Fibroblast of upper back skin (primary cell): ENCODE measurements at places on chromosomes 4 and X.

- DNase-seq = peak; percentile 59
Measured at GRCh38 chr4:145939856-145940255, 1.2 kb upstream of the ZNF827 start.

DNA sequence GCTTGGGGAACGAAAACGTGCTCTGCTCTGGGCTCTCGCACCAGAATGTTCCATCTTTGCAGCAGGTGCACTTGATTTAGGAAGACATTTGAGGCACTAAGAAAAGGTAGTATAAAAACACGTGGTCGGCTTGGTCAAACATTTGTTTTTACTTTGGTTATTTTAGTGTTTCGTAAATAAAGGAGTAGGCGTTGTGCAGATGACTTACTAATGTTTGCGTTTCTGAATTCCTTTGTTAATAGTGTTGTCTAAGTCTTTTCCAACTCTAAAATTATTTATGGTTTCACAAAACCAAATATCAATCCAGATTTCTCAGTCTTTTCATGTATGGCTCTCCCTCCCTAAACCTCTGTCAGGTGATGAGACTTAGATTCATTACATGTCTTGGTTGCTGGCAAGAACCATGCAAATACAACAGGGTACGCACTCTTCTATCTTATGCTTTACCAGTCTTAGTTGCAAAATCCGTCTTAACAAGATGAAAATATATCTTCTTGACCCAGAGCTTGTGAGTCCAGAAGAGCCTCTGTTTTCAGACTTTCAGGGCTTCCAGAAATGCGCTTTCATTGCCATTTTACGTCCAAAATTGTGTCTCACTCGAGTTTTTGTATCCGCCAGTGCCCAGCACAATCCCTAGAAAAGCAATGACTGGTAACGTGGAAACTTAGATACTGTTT is 686 bp downstream of the MTHFD2L start:
- DNase-seq = no peak

GRCh38 chr4:139419388-139419914 is 34.5 kb upstream of the RAB33B start:
- DNase-seq = peak; percentile 88

DNA sequence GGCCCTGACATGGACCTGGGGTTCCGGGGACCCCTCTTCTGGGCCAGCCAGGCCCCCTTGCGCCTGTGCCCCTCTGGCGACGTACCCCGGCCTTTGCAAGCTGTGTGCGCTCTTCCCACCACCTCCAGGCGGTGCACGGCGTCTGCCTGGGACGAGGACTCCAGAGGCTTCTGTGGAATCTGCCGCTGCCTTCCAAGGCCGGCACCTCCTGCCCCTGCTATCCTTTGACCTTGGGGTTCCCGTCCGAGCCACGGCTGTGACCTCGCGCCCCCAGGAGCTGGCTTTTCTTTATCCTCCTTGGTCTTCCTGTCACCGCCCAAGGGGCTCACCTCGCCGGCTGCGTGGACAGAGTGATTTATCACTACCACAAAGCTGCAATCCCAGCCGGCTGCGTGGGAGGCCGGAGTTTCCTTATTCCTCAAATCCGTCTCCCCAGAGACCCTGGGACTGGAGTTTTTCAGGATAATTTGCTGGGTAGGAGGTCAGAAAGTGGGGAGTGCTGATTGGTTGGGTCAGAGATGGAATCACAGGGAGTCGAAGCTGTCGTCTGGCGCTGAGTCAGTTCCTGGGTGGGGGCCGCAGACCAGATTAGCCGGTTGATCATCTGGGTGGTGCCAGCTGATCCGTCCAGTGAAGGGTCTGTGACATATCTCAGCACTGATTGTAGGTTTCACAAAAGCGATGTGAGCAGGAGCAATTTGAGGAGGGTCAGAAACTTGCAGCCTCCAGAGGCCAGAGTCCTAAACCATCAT is 19.8 kb upstream of the PLCXD1 start:
- peak; percentile 56 for DNase-seq

GRCh38 chr4:184250795-184251669 is 33.4 kb upstream of the ENPP6 start:
- peak; percentile 51 for DNase-seq

GRCh38 chr4:184957446-184958115 is 60.7 kb upstream of the HELT start:
- DNase-seq = no peak

DNA sequence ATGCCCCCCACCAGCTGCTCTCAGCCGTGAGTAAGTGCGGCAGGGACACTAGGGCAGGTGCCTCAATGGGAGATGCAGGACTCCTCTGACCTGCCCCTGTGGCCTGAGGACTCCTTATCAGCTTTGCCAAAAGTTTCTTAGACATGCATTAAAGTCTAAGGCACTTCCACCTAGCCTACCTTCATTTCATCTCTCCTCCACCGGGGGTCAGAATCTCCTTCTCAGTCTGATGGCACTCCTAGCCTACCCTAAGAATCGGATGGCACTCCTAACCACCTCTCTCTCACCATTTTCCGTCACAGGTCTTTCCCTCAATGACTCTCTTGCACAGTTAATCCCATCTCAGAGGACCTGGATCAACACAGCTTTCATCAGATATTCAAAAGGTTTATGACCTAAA is 85.9 kb downstream of the OTC start:
- no peak for DNase-seq

DNA sequence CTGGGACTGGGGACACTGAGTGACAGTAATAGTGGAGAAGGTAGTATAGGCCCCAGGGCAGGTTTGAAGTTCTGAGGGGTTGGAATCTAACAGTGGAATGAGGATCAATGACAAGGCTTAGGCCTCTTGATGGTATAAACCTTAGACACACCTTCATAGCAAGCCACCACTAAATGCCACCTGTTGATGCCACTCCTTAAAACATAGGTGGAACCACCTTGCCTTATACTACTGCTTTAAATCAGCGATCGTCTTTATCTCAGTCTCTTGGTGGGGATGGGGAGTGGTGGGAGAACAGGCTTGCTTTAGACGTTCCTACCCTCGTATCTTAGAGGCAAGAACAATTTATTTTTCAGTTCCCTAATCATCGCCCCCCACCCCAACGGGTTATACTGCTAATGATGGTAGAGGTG is 1.2 kb downstream of the RAB33B start:
- no peak for DNase-seq

DNA sequence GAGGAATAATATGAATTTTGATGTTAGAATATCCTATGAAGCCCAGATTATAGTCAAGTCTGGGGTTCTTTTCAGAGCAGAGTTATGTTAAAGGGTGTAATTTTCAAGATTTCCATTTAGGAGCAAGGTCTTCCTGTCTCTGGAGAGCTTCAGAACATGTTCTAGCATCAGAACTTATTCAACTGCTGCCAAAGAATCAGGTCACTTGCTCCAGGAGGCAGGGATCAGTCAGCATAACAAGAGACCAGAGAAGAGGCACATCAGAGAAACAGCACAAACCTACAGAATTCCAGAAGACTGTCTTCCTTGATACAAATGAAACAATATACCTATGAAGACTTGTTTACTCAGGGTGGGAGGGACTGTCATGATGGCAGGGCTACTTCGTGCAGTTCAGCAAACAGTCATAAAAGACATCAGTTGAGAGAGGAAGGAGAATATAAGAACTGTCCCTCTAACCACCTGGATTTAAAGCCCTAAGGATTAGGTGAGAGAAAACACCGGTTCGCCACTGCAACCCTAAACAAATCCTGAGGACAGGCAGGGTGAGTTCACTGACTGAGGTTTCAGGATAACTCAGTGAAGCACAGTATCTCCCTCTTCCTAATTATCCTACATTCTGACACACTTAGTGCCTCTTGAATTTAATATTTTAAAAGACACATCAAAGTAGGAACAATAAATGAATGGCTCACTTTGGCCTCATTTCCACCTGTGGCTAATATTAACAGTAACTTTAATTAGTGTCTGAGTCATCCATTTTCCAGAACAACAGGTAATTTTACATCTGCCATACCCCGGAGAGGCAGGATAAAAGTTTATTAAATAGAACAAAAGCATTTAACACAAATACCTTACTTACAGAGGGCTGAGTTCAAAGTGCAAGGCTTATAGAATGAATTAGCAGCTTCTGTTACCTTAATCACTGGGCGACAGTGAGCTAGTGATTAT is 93.0 kb downstream of the HDAC8 start:
- no peak for DNase-seq

GRCh38 chrX:129522184-129523078 is 859 bp downstream of the SMARCA1 start:
- peak; percentile 67 for DNase-seq

DNA sequence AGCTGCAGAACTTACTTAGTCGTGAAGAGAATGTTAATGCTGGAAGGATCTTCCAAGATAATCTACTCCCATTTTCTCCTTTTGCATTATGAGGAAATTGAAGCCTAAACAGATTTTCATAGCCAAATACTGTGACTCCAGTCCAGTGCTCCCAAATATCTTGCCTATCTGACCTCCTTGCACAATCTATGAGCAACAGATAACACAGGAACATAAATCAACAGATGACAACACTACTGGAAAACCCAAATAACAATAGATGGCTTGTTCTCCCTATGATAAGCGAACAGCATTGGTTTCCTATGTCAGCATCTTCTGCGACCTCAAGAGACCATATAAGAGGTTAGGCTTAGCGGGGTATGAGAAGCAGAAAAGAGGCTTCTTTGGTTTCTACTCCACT is 88.0 kb downstream of the CORIN start:
- DNase-seq = no peak

DNA sequence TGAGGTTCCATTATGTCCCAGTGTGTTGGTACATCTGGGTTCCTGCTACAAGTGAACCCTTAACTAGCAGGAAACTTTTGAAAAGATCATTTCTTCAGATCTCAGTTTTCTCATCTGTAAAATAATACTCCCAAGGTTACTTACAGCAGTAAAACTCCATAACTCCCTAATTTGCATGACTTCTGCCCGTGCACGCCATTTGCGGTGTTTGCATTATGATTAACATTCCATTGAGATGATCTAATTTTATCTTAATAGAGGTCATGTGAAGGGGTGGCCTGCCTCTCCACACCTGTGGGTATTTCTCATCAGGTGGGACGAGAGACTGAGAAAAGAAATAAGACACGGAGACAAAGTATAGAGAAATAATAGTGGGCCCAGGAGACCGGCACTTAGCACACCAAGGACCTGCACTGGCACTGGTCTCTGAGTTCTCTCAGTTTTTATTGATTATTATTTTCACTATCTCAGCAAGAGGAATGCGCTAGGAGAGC is 219.8 kb downstream of the TLL1 start:
- no peak for DNase-seq

DNA sequence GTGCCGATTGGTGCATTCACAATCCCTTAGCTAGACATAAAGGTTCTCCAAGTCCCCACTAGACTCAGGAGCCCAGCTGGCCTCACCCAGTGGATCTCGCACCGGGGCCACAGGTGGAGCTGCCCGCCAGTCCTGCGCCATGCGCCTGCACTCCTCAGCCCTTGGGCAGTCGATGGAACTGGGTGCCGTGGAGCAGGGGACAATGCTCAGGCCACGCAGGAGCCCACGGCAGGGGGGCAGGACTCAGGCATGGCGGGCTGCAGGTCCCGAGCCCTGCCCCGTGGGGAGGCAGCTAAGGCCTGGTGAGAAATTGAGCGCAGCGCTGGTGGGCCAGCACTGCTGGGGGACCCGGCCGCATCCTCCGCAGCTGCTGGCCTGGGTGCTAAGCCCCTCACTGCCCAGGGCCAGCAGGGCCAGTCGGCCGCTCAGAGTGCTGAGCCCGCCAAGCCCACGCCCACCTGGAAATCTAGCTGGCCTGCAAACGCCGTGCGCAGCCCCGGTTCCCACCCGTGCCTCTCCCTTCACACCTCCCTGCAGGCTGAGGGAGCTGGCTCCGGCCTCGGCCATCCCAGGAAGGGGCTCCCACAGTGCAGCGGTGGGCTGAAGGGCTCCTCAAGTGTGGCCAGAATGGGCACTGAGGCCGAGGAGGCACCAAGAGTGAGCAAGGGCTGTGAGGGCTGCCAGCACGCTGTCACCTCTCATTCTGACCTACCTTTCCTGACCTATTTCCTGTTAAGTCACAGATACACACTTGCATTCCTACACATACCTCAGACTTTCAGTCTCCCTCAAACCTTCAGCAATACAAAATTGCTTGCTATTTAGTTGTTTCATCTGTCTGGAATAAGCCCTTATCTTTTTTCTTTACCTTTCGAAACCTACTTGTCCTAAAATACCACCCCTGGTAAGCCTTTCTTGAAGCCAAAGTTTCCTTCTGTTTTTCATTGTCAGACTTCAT is 20.7 kb downstream of the UBE2K start:
- no peak for DNase-seq

DNA sequence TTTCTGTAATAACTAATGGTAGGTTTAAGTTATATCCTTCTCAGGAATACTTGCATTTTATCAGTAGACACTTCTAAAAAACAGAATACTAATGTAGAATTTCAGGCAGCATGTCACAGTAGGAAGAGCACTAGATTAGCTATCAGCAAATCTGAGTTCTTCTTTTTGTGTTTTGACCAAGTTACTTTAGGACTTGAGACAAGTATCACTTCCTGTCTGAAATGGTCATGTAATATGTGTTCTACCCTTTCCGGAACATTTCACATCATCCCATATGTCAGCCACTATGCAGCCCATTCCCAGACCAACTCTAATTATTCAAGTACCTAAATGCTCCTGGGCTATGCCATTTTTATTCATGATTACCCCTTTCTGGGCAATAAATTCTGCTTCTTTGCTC is 401.8 kb upstream of the RPS6KA3 start:
- no peak for DNase-seq

DNA sequence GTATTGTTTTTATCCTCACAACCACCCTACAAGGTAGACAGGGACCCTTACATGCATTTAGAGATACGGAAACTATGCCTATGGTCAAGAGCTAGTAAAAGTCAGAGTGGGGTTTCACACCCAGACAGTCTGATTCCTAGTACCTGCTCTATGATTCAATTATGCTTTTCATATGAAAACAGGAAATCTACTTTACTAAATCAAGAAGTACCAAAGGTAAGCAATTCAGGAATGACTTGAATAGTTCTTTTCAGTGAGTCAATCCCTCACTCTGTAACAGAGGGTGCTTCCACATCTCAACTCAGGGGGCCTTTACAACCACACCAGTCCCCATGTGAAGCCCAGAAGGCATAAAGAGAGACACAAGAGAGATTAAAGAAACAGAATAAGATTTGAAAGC is 191.4 kb downstream of the PPP3CA start:
- DNase-seq = no peak

DNA sequence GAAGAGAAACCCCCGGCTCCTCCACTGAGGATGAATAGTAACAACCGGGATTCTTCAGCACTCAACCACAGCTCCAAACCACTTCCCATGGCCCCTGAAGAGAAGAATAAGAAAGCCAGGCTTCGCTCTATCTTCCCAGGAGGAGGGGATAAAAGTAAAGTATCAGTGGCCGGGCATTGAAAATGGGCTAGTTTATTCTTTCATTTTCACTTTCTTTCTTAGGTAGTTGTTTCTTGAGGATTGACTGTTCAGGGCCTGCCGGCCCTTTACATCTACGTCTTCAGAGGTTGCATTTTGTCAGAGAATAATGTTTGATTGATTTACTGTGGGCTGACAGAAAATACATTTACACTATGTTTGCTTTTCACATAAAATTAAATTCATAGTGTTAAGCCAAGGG is 27.1 kb downstream of the PAK3 start:
- no peak for DNase-seq

DNA sequence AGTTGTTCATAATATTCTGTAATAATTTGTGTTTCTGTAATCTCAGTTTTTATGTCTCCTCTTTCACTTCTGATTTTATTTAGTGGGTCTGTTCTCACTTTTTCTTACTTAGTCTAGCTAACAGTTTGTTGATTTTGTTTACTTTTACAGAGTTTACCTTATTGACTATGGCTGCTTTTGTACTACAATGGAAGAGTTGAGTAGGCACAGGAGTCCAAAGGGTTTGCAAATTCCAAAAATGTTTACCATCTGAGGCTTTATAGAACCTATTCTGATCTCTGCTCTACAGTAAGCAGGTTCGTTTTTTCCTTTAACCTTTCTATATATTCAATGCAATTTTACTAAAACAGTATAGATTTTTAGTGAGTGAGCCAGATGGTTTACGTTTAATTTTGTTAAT is 55.1 kb downstream of the UGT2B17 start:
- no peak for DNase-seq
